ENCODE measurements at places on chromosomes 2 and 18.

GRCh38 chr2:235078182-235078581, 126.4 kb downstream of the SH3BP4 start:
- no peak for DNase-seq

DNA sequence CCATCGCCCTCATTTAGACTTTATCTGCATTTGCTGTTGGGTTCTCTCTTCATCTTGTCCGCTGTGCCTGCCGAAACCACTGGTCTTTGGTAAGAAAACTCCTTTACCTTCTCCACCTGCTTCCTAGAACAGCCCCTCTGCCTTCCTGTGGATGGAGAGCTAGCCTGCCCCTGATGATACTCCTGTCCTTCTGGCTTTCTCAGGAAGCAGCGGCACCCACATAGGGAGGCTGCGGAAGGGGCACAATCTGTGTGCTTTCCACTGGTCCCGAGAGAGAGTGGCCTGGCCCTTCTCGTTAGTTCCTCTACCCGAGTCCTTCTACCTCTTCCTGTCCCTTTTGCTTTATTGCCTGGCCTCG, 80.3 kb upstream of the RBM44 start:
- DNase-seq, result no peak

DNA sequence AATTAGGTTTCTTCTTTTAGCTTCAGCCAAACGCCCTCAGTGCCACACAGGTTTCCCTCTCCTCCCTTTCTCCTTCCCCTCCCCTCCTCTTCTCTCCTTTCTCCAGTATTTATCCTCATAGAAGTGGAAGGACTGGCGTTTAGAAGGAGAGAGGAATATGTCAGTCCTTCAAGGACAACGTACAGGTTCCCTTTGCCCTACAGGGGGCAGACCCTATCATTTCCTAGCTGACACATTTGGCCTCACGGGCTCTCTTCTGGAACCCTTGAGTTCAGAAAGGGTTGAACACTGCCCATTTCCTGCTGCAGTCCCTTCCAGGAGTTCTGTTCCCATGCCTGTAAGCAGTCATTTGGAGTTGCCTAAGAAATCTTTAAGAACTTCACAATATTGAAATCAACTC, 46.1 kb downstream of the CDCA7 start:
- no peak for DNase-seq

- DNase-seq, result no peak
Measured at GRCh38 chr2:17804358-17804757, 11.9 kb upstream of the MSGN1 start.

DNA sequence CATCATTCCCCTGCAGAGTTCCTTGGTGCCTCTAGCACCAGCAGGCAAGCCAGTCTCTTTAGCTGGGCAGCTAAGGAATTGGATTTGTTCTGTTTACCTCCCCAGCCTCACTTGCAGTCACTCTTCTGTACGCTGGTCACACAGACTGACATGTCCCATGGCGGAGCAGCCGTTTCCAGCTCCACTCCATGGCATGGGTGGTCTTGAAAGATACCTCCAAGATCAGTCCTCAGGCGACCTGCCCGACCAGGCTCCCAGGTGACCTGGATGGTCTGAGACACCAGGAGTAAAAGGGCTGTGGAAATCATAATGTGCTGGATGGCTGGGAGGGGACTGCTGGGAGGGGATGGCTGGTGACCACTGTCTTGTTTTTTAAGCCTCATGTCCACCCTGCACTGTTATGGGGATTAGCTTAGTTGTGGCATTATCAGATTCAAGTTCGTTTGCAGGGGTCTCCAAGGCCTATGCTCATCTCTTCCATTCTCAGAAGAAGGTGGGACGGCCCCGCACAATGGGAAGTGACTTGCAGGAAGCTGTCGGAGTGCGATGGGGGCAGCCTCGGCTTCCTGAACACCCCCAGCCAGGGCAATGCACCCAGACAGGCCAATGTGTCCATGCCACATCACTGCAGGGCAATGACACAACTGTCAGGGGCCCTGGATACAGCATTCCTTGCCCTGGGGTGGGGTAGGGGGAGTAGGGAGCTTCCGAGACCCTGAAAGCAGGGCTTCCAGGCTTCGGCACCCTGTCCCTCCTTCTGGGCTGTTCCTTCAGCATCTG, 156.1 kb upstream of the MYCN start:
- no peak for DNase-seq

GRCh38 chr2:211367711-211368110, 811.3 kb downstream of the CPS1 start:
- no peak for DNase-seq

- no peak for DNase-seq
Measured at GRCh38 chr2:54669677-54670484, 53.6 kb upstream of the EML6 start.

DNA sequence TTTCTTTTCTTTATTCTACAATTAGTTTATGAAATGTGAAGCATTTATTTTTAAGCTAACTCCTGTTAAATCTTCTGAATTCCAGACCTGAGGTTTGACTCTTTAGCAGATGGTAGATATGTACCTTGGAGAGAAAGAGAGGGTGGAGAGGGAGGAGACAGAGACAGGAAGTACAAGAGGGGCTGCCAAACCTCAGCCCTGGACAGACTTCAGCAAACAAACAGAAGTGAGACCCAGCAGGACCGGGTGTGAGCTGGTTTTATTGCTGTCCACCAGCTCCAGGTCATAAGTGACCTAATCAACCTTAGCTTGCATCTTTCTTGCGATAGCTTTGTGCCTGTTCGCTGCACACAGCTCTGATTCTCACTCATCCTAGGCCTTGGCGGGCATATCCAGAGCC, 168.6 kb downstream of the CNTNAP5 start:
- DNase-seq, result no peak

DNA sequence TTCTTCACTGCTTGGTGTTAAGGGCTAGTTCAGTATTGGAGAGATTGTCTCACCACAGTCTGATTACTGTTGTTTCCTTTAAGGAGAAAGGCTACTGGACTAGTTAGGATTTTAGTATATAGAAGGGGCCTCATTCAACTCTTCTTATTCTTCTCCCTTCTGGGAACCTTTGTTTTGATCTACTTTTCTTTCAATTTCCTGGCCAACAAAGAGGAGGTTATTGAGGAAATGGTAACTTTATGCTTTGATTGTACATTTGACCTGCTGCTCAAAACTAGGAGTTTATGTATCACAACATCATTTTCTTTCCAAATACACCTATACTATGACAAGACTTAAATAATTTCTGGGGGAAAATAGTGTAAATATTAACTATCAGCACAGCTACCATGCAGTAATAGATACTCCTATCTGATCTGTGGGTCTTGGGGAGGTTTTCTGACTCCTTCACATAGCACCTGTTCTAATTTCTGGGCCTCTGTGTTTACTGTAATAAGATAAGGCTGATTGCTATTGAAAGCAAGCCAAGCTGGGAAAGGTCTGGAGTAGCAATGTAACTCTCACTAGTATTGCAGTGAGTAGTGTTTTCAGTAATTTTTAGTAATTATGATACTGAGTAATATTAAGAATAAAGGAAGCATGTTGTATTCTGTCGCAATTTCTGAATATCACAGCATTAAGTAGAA, 395.3 kb downstream of the NUP35 start:
- DNase-seq, result no peak

GRCh38 chr2:20526160-20526559, 79.3 kb downstream of the RHOB start:
- DNase-seq, result no peak

DNA sequence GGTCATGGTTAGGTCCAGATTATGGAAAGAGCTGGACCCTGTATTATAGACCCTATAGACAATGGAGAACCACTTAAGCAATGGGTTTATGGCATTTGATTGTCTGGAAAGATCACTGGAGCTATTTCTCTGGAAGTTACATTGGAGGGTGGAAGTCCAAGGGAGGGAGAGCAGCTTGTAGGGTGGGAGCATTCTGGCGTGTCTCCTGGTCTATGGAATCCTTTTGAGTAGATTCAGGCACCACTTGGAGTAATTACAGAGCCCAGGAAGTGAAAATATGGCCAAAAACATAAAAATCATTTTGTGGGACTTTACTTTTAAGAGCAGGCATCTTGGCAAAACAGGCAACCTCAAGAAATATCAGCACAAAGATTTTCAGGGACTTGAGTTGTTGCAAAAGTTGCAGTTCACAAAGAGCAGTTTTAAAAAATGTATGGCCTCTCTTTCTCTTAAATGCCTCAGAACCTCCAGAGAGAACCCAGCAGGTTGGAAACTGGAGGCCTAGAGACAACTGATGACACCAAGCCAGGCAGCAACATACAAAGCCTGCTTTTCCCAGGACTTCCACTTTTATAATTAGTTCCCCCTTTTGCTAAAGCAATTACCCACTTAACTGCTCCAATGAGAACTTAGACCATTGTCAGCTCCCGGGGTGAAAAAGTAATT, 331.0 kb downstream of the MYCN start:
- DNase-seq, result no peak

DNA sequence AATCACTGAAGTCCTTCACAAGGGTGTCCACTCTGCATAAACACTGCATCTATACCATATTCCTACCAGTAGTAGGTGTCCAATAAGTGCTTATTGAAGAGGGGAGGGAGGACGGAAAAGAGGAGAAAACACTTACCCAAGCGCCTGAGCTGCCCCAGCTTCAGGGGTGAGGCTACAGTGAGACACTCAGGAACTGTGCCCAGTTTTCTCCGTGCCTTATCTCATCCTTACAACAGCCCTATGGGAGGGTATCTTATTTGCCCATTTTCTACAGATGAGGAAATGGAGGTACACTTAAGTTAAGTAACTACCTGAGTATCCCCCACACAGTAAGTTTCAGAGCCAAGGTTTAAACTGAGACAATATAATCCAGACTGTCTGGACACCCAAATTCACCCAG, 41.5 kb downstream of the RNF152 start:
- no peak for DNase-seq

- DNase-seq, result no peak
Measured at GRCh38 chr2:174058456-174058855, 93.3 kb upstream of the SP3 start.

- DNase-seq, result no peak
Measured at GRCh38 chr2:242011167-242011513, 141.6 kb downstream of the RTP5 start.

- DNase-seq, result no peak
Measured at GRCh38 chr2:157684940-157685466, 56.3 kb upstream of the ACVR1C start.

DNA sequence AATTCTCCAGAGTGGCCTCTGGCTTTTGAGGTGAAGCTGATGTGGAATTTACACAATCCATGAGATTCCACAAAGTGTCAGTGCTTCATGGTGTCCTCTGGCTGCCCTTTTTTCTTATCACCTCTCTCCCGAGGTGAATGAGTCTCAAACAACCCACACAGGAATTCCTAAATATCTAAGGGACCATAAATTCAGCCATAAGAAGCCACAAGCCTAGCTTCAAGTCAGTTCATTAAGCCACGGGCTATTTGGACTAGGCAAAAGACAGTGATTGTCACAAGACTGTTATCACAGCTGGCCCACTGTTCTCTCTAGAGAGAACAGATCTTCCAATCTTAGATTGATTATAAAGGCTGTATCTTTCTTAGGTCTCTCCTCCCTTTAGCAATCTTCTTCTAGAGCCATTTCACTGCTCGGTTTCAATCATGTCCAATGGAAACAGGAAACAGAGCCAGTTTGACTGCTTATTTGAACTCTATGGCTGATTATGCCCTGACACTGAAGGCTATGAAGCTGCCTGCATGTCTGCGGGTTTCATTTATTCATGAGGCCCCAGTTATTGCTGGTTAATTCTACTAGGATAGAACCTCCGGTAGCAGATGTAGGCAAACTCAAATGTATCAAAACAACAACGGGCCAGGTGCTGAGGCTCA, 4.1 kb downstream of the NEMP2 start:
- DNase-seq, result no peak

DNA sequence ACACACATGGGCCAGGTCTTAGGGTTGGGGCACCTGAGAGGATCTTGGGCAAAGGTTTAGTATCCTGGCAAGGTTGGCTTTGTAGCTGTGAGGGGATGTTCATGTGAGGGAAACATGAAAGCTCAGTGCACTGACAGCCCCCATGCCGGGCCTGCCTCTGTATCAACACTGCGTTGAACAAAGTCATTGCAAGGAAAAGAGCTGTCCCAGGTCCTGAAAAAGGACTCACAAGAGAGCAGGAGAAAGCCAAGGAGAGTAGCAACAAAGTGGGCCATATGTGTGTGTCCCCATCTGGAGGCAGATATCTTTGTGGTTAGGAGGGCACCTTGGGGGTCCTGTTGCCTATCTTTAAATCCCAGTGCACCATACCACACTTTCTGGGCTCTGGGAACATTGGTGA, 237.8 kb upstream of the THSD7B start:
- no peak for DNase-seq

DNA sequence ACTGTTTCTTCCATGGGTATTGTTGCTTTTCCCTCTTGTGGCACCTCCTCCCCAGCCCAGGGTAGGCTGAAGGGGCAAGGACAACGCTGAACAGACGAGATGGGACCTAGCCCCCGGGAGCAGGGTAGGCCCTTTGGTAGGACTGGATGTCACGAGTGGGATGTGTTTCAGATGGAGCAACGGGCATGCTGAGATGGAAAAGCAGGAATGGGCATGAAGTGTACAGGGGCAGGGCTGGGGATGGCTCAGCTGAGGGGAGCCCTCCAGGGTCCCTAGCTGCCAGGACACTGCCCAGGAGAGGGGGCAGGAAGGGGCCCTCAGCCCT, 33.4 kb downstream of the ARHGEF4 start:
- DNase-seq, result no peak

GRCh38 chr2:149224543-149224942, 105.8 kb upstream of the LYPD6 start:
- DNase-seq, result no peak

- DNase-seq, result no peak
Measured at GRCh38 chr2:145631561-145631960, 1111.6 kb upstream of the ZEB2 start.

DNA sequence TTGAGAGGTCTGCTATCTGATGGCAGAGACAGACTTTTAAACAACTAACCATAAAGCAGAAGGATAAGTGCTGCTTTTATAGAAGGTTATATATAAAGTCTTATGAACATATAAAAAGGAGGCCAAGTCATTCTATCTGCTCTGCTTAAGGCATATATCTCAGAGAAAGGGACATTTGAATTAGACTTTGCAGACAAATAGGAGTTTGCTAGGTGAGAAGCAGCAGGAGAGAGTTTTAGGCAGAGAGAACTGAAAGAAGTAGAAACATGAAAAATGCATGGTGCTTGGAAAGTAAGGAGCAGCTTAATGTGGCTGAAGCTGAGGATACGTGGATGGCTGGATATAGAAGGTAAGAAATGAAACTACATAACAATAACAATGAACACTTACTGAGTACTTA, 65.4 kb downstream of the LYPD1 start:
- DNase-seq, result no peak

- no peak for DNase-seq
Measured at GRCh38 chr2:33077844-33078243, 131.1 kb downstream of the LTBP1 start.

DNA sequence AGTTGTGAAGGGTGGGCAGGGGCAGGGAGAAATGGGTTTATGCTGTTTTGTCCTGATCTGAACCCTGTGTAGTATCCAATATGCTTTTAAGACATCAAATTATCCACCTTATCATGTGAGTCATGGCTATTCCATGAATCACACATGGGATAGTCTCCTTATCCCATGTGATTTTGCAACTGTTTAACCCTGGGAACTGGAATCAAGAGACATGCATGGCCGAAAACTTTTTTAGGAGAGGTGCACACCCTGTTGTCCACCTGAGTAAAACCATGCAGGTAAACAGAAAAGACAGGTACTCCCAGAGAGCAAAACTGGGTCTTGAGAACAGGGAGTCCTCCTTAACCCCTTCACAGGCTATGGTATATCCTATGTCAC, 490.6 kb upstream of the HS6ST1 start:
- DNase-seq, result no peak

GRCh38 chr18:49915352-49915751, 102.0 kb upstream of the ACAA2 start:
- no peak for DNase-seq

- peak; percentile 90 for DNase-seq
Measured at GRCh38 chr2:20633794-20634506, 16.9 kb downstream of the HS1BP3 start.

GRCh38 chr2:101041413-101041812, 39.3 kb downstream of the RPL31 start:
- no peak for DNase-seq

Data from thyroid gland (tissue), 4 donors.